ENCODE measurements at places on chromosomes 11 and 22.

DNA sequence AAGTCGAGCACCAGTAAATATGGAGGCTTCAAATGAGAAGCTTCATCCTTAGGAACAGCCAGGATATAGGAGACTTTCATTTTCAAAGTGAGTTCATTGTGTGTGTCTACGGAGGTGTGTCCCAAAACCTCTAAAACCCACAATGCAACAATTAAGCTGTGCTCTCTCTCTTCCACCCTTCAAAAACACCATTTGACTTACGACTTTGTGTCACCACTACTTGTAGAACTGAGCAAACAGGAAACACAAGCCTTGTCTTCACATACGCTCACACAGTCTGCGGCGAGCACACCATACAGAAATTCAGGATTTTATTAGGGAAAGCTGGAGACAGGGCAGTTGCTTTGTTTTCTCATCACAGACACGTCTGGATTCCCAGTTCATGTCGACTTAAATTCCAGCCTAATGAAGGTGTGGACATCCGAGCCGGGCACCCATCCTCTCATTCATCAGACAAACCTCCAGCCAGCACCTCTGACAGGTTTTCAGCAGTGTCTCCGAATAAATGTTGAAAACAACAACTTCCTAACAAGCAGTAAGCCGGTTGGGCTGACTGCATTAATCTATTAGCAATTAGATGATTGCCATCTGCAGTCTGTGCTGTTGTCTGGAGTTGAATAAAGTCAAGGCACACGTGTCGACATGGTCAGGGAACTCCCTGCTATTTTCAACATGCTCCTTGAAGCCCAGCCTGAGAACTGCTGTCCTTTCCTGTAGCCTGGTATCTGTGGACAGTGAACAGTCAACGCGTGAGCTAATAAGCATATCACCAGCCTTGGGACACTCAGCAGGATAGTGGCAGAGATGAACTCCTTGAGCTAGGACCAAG is 1411.1 kb downstream of the BRD1 start:
- no peak for DNase-seq

- no peak for DNase-seq
Measured at GRCh38 chr22:31550871-31551370, 54.6 kb downstream of the SFI1 start.

DNA sequence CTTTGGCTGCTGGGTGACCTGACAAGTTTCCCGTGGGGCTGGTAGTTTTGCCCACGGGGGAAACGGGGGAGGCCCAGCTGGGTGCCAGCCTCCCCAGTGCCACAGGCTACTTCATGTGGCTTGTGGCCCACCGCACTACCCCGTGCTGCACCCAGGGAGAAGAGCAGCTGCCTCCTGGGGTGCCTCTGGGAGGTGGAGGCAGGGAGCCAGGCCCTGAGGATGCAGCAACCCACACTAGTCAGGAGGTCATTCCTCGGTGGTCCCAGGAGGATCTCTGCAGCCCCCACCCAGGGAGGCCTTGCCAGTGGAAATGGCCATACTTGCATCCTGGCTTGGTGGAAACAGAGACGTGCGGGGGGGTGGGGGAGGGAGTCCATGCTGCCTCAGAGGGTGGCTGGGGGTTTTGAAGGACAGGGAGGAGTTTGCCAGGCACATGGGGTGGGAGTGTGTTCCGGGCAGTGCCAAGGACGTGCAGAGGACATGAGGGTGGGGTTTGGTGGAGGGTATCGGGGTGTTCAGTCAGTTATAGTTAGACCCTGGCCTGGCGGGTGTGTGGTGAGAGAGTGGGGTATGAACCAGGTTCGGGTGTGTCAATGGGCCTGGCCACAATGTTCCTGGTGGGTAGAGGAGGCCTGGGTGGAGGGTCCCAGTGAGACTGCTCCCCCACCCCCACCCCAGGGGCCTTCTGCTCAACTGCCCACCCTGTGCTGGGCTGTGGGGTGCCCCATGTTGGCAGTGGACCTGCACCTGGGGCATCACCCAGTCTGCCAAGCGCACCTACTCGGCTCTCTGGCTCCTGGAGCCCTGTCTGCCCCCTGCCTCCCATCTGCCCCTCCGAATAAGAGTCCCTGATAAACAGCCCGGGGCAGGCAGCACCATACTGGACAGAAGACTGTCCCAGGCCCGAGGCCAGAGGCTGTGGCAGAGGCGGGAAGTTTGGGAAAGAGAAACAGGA is 3.8 kb downstream of the PIM3 start:
- peak; percentile 18 for DNase-seq

- no peak for DNase-seq
Measured at GRCh38 chr11:30488304-30488998, 97.7 kb downstream of the MPPED2 start.

DNA sequence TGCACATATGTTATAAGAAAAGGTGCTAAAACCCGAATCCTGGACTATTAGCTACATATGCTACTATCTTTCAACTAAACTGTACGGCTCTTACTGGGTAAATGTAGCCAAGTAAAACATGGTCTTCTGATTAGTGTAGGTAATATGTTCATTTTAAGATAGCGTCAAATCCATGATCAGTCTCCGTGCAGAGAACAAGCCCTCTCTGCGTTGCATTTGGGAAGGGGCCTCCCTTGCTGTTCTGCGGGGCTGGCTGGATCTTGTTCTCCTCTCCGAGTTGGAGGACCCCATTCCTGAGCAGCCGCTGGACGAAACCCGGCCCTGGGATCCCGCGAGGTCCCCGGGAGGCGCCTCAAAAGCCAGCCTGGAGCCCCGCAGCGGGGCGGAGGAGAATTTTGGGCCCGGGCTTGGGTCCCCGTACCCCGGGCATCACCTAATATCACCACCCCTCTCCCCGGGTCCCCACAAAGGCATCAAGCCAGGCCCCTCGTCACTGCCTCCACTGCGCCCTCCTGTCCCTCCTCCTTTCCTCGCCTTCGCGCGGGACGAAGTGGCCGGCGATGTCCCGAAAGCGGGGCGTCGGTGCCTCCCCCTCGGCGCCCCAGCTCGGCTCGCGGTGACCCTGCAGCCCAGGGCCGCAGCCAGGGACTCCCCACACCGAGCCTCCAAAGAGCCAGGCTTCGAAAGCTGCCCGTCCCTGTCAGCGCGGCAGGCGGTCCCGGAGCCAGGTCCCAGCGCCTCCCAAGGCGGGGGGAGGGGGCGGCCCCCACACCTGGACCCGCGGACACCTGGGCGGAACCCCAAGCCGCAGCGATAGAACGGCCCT is 54.5 kb upstream of the FBXO3 start:
- no peak for DNase-seq

GRCh38 chr22:38110008-38110862 is at the start of gene BAIAP2L2:
TSS of gene BAIAP2L2 (minus strand) at chr22:38110684. CDS start at chr22:38110525, 159 bp downstream.
- DNase-seq, result no peak

GRCh38 chr11:62726156-62726914 is 922 bp downstream of the HNRNPUL2 start:
- DNase-seq, result peak; percentile 36

Measured in stimulated activated CD4-positive, alpha-beta T cell treated with anti-CD3 and anti-CD28 coated beads, Interleukin-4, amount 100 ng/mL, for 1 hour (primary cell).